Esophagus mucosa (tissue), 1 donor: ENCODE measurements at places on chromosomes 6 and 20. TPM values are rescaled to one million over a fixed set of nuclear protein-coding genes. Genes with fewer than 3 reads are reported as not detected.

GRCh38 chr6:140854318-140854717 is 1278.4 kb upstream of the GJE1 start:
- ATAC-seq: no peak

DNA sequence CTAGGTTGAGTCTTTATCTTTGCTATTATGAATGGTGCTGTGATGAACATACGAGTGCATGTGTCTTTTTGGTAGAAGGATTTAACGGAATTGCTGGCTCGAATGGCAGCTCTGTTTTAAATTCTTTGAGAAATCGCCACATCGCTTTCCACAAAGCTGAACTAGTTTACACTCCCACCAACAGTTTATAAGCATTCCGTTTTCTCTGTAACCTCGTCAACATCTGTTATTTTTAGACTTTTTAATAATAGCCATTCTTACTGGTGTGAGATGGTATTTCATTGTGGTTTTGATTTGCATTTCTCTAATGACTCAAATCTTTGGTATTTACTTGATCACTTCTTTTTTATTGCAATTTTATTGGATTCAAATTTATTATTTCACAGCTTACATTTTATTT is 117.4 kb upstream of the HDGFL1 start:
- no peak for ATAC-seq

DNA sequence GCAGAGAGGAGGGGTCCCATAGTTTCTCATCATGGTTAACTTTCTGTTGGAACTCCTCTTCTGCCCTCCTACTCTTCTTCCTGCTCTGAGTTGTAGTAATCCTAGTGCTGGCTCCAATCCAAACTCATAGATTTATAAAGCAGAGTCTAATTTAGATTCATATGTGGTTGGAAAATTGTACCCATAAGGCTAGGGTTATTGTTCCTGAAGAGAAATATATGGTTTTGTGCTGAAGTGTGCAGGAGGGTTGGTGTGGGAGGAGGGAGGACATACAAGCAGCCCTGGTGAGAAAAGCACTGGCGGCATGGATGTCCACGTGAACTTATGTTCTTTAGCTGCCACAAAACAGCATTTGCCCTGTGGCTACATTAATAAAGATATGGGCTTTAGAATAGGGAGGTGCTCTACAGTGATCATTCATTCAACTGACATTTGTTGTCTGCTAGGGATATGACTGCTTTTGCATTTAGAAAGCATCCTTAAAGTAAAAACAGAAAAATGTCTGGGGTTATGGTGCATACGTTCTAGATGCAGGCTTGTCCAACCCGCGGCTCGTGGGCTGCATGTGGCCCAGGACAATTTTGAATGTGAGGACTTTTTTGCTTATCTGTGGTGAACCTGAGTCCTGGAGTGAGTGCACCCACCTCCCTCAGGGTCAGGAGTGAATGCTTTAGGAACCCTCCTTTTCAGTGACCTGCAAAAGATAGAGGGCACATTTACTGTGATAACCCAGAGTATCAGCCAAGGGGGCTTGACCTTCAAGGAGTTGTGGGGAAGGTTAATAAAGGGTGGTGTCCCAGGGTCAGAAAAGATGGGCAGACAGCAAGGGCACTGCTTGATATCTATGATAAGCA is 4.1 kb downstream of the HLA-A start:
- no peak for ATAC-seq

- no peak for ATAC-seq
Observed at GRCh38 chr20:23087587-23088251, 1.6 kb upstream of the CD93 start.

B3GAT2 gene
- total RNA-seq: not detected

POPDC3 gene
- not detected for total RNA-seq

TMEM14B gene
- total RNA-seq: 49.3 TPM

CST5 gene
- total RNA-seq: not detected

PRL gene
- total RNA-seq: not detected

MAS1 gene
- total RNA-seq: not detected

RAET1L gene
- 30.4 TPM for total RNA-seq
